ENCODE measurements at places on chromosomes 4 and X.

GRCh38 chr4:182067828-182068227 lies 175.4 kb upstream of the TENM3 start:
- DNase-seq, result no peak

DNA sequence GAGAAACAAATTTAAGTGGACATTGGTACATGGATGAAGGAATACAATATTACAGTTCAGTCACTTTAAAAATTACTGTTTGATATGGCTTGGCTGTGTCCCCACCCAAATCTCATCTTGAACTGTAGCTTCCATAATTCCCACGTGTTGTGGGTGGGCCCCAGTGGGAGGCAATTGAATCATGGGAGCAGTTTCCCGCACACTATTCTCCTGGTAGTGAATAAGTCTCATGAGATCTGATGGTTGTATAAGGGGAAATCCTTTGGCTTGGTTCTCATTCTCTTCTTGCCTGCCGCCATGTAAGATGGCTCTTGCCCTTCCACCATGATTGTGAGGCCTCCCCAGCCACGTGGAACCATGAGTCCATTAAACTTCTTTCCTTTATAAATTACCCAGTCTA lies 804.2 kb upstream of the FRG1 start:
- DNase-seq, result no peak

DNA sequence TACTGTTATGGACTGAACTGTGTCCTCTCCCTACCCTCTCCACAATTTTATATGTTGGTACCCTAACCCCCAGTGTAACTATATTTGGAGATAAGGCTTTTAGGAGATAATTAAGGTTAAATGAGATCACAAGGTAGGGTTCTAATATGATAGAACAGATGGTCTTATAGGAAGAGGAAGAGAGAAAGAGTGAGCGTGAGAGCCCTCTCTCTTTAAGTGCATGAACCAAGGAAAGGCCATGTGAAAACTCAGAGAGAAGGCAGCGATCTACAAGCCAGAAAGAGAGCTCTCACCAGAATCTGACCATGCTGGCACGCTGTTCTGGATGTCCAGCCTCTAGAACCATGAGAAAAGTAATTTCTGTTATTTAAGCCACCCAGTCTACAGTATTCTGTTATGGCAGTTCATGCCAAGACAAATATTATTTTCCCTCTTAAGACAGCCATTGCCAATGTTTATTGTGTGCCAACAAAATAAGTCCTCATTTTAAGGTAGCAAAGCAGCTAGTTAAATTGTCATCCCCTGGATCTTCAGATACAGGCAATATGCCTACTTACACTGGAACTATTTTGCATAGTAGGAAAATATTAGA lies 336.2 kb downstream of the MID1IP1 start:
- no peak for DNase-seq

DNA sequence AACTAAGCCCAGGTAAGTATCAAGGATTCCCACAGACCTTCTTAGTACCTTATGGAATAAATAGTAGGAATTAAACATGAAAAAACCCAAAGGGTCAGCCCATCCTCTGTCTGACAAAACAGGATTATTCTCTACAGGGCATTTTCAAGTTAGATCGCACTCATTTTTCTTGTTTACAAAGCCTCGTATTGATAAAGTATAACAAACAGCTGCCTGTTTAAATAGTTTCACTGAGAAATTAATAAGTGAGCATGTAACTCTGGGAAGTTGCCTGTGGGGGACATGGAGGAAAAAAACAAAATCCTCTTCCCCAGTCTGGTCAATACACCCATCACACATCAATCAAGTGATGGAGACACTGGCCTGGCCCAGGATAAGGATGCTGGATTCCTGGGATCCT lies 48.5 kb downstream of the MAML3 start:
- DNase-seq, result no peak

- DNase-seq, result no peak
Observed at GRCh38 chr4:179130122-179130714, 1688.0 kb upstream of the AGA start.

DNA sequence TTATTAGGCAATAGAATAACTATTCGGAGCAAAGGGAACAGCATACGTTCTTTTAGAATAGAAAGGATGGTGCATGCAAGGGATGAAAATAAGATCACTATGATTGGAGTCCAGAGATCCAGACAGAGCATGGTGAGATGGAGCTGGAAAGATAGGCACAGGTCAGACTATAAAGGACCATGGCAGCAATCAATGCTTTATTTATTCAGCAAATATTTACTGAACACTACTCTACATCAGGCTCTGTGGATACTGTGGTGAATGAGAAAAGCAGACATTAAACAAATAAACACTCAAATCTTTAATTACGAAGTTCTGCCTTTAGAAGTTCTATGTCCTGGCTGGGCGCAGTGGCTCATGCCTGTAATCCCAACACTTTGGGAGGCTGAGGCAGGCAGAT lies 44.7 kb upstream of the ACSL4 start:
- no peak for DNase-seq

All from left hindlimb (tissue), 1 donor.